Upper lobe of right lung (tissue), 1 donor: ENCODE measurements at places on chromosomes 16 and 17. TPM values are rescaled to one million over a fixed set of nuclear protein-coding genes. Genes with fewer than 3 reads are reported as not detected.

GRCh38 chr17:42872251-42872965, 21.4 kb downstream of the AOC3 start:
- no peaks in the 10 kb centered on the region for H3K4me1 ChIP-seq
- no peak overlapping the region for H3K4me3 ChIP-seq
- no peak overlapping the region for H3K27ac ChIP-seq
- H3K27me3 ChIP-seq: no peaks in the 10 kb centered on the region

DNA sequence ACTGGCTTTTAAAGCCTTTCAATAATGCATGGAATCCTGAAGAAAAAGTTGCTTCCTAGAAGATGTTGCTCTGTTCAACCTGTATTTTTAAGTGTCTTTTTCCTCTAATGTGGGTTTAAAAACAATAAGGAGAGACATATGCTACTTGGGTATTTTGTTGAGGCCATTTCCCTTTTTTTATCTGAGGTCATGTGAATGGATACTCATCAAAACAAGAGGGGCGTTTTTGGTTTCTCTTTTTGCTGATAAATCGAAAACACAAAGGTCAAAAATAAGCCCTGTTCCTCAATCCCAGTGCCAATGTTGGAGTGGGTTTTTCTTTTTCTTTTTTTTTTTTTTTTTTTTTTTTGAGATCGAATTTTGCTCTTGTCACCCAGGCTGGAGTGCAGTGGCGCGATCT, 468.0 kb upstream of the RBFOX1 start:
- H3K4me1 ChIP-seq: no peaks in the 10 kb centered on the region
- no peak overlapping the region for H3K4me3 ChIP-seq
- no peaks in the 10 kb centered on the region for H3K27me3 ChIP-seq
- no peak for DNase-seq
- H3K36me3 ChIP-seq: no peaks in the 10 kb centered on the region
- no peak overlapping the region for H3K27ac ChIP-seq

DNA sequence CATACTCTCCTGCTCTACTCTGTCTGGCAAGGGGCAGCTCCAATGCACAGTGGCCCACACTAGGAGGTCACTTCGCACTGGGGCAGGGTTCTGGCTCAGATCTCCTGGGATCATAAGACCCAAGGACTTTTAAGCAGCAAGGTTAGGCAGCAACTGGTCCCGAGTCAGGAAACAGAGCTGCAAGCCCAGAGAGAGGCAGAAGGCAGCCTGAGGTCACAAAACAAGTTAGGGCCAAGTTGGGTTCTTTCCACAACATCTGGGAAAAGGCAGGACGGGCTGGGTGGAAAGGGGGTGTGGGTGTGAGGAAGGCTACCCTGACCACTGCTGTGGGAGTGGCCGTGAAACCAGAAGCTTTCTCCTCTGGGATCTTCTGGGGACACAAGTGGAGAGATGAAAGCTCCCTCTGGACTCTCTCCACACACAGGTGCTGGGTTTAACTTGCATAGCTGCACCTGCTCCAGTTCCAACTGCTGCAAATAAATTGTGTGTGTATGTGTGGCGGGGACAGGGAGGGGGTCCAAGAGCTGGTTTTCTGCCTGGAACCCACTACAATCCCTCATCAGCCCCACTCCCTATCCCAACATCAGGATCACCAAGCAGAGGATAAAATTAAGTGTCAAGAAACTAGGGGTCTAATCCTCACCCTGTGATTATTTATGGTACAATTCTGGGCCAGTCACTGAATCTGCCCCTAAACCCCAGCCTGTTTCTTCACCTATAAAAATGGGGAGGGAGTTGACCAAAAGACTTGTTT, 8.0 kb upstream of the TSPOAP1 start:
- no peaks in the 10 kb centered on the region for H3K36me3 ChIP-seq
- peak overlapping the region; percentile 92 for H3K27ac ChIP-seq
- peak; percentile 57 for DNase-seq
- H3K4me3 ChIP-seq: peak overlapping the region; percentile 43
- H3K27me3 ChIP-seq: no peaks in the 10 kb centered on the region

Gene OTOP2
- total RNA-seq: not detected

Gene CASKIN1
- total RNA-seq: 0.06 TPM

DNA sequence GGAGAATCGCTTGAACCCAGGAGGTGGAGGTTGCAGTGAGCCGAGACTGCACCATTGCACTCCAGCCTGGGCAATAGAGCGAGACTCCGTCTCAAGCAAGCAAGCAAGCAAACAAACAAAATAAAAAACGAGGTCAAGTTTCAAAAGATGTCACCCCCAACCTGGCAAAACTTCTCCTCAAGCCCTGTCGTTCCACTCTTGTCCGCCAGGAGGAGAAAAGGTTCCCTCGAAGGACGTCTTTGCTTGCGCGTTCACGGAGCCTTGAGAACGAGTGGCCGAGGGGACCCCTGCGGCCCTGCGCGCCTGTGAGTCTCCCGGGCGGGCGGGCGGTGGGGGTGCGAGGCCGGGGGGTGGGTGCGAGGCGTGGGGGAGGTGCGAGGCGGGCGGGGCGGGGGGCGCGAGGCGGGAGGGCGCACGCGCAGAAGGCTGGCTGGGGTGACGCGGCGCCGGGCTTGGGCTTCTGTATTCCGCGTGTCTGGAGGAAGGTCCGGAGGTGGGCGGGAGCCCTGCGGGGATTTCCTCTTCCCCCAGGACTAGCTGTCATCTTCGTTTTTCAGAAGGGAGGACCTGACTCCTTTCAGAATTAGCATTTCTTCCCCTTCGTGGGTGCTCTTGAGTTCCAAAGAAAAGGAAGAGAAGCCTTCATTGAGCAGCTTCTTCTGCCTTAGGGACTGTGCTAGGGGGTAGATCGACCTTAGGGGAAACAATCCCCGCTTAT, 3.7 kb downstream of the SLC52A1 start:
- peaks cover 9% of the 10 kb centered on the region for H3K4me1 ChIP-seq
- peak overlapping the region; percentile 37 for H3K27ac ChIP-seq
- H3K27me3 ChIP-seq: no peaks in the 10 kb centered on the region

DNA sequence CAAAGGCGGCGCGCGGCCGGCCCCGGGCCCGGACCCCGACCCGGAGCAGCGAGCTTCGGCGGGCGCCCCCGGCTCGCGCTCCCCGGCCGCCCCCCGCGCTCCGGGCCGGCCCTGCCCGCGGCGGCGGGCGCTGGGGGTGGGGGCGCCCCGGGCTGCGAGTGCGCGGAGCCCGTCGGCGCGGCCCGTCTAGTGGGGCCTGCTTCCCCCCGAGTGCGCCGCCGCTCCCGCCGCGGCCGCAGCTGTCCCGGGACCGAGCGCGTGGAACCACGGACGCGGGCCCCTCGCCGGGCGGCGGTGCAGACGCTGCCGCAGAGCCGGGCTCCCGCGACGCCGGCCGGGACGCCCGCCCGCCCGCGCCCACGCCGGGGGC, 308 bp downstream of the ADCY9 start:
- no peaks in the 10 kb centered on the region for H3K36me3 ChIP-seq
- no peak for DNase-seq
- no peaks in the 10 kb centered on the region for H3K27me3 ChIP-seq
- no peak overlapping the region for H3K27ac ChIP-seq
- H3K4me1 ChIP-seq: peaks cover 34% of the 10 kb centered on the region

Gene COG1
- total RNA-seq: 37.0 TPM

DNA sequence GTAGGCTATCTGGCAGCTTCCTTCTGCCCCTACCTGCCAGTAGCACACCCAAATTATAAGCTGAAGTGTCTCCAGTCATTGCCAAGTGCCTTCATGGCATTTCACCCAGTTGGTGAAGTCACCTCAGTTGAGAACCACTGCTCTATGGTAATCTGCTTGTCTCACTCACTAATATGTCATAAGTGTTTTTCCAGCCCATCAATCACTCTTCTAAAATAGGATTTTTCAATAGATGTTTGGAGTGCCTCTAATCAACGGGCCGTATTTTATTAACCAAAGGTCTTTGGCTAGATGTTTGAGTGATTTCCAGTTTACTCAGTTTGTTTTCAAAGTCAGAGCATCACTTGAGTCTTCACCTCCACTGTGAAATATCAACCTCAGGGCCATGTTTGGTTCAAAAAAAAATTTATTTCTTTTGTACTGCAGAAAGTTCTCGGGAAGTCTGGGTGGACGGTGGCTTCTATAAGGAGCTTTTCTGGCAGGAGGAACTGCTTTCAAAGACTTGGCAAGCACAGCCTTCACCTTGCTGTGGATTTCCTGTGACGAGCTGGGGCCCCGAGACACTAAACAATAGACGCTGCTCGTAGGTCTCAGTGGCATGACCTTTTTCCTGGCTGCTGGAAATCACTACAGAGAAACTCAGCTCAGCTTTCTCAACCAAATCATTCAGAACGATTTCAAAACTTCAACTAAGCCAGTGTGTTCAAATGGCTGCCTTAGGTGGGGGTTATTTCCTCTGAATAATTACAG, 95.2 kb upstream of the FOXF1 start:
- H3K36me3 ChIP-seq: no peaks in the 10 kb centered on the region
- H3K4me3 ChIP-seq: no peak overlapping the region
- DNase-seq: no peak
- peak overlapping the region; percentile 25 for H3K27ac ChIP-seq
- no peaks in the 10 kb centered on the region for H3K4me1 ChIP-seq

Gene KRT31
- not detected for total RNA-seq

DNA sequence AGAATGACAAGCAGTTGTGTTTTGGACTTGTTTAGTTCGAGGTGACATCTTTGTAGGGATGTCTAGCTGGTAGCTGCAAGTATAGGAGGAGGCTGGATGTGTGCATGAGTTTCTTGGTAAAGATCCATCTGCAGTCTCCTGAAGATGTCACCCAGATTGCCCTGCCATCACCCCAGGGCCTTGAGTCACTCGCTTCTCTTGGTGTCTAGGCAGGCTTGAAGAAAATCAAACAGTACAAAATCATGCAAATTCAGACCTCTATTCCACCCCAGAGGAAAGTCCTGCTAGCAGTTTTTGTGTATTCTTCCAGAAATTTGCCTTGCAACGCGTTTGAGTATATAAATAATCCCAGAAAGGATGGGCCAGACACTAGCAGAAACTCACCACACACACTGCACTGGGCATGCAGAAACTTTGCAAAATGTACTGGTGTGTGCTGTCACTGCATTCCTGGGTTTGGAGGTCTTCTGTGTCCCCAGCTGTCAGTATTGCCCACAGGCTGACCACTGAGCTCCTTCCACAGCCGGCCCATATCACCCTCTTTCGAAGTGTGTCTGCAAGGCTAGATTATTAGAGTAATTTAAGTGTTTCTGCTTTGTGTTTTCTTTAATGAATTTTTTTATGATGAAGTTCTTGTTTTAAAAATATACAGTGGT, 51.5 kb downstream of the TENT4B start:
- H3K27ac ChIP-seq: no peak overlapping the region
- no peak overlapping the region for H3K4me3 ChIP-seq
- H3K36me3 ChIP-seq: no peaks in the 10 kb centered on the region
- no peak for DNase-seq

DNA sequence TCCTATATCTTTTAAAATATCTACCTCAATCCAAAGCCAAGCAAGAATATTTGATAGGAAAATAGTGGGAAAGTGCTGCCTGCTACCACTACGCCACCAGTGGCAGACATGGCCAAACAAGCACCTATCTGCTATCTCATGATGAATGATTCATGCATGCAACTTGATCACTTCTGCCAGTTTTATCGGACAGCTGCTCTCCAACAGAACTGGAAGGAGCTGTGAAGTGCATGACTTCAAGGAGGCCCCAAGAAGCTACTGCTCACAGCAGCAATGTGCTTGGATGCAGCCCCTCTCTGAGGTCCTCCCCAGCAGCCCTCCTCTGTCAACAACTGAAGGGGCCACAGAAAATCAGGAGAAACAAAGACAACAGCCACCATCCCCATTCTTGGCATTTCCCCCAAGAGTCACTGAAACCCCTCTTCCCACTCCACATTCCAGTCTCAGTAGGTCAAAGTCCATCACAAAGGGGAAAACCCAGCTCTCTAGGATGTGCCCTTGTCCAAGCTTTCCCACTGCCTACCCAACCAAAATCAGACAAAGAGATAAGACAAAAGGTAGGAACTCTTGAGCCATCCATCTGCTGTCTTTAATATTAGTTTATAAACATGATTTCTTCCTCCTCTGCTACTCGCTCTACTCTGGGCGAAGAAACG, 215.3 kb downstream of the C16orf78 start:
- no peaks in the 10 kb centered on the region for H3K4me1 ChIP-seq
- H3K4me3 ChIP-seq: no peak overlapping the region
- H3K27ac ChIP-seq: no peak overlapping the region

GRCh38 chr16:29112755-29113347, 128.0 kb downstream of the LAT start:
- no peak overlapping the region for H3K4me3 ChIP-seq
- peaks cover 5% of the 10 kb centered on the region for H3K4me1 ChIP-seq
- DNase-seq: no peak
- H3K36me3 ChIP-seq: peaks cover 16% of the 10 kb centered on the region
- H3K27ac ChIP-seq: no peak overlapping the region

Gene NPIPA8
- 0.67 TPM for total RNA-seq

DNA sequence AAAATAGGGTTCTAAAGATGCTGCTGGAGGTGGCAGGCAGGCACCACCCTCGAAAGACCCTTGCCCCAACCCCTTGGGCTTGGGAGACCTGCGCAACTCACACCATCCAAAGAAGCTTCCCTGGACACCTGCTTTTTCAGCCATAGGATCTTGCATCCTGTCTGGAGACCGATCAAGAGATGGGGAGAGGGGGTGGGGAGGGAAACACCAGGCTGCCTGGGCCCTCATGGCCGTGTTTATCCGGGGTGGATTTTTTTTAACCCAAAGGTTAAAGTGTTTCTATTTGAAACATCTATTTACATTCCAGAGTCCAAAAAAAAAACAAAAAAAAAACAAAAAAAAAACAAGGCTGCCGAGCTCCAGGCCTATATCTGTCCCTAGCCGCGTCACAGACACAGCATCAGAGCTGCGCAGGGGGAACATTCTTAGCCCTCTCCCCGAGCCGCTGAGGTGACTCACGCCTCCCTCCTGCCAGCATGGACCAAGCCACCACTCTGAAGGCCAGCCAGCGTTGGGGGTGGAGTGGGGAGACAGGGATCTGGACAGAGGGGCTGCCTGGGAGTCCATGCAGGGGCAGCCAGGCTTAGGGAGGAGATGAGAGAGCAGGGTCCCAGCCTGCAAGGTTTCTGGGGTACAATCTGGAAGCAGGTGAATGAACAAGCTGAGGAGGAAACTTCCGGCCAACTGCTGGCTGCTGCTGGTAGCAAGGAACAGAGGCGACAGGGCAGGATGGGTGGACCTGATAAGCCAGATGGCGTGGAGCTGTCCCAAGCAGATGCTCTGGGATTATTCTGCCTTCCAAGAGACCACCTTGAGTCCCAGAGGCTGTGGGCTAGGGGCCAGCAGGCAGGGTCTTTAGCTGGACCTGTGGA, 14.8 kb downstream of the HDAC5 start:
- H3K36me3 ChIP-seq: peaks cover 8% of the 10 kb centered on the region
- peak overlapping the region; percentile 52 for H3K4me3 ChIP-seq
- no peaks in the 10 kb centered on the region for H3K27me3 ChIP-seq
- peak; percentile 75 for DNase-seq
- peaks cover 62% of the 10 kb centered on the region for H3K4me1 ChIP-seq

Gene TBC1D3D
- total RNA-seq: not detected

DNA sequence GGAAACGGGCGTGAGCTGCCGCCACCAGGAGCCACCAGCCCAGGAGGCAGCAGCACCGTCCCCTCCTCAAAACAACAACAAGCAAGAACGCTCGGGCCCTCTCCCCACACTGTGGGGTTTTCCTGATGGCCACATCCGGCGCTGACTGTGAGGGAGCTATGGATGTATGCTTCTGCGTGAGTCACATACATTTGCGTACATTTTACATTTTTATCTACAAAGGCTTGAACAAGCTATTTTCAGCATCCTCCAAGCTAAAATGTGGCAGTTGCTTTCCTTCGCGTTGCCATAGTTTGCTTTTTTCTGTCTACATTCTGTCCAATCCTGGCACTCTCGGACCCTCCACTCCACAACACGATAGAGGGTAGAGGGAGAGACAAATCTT, 2.0 kb upstream of the ABR start:
- H3K4me3 ChIP-seq: no peak overlapping the region
- H3K27ac ChIP-seq: no peak overlapping the region
- DNase-seq: no peak
- H3K36me3 ChIP-seq: no peaks in the 10 kb centered on the region
- H3K27me3 ChIP-seq: no peaks in the 10 kb centered on the region
